ENCODE measurements at places on chromosomes 6 and 20.
A peak's percentile ranks its signal among the peaks of the same experiment; 100 is the strongest.

- no peak overlapping the region for H3K27ac ChIP-seq
- no peaks in the 10 kb centered on the region for H3K36me3 ChIP-seq
- DNase-seq: no peak
- no peaks in the 10 kb centered on the region for H3K27me3 ChIP-seq
- no peak overlapping the region for H3K4me3 ChIP-seq
Observed at GRCh38 chr6:113449051-113449450, 408.1 kb upstream of the MARCKS start.

DNA sequence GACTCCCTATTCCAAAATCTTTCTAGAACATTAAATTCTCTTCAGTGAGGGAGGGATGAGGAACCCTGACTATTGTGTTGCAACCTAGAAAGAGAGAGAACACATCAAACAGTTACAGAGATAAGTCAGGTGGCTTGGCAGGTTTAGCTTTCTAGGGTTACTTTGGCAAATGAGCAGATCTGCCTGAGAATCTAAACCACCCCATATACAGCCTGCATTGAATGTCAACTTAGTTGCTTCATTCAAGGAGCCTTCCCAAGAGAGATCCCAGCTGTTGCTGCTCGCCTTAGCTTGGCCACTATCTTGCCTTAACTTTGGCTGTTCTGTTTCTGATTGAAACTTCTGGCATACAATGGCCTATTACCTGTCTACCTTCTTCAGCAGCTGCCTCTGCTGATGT is 74.7 kb upstream of the TCF21 start:
- no peaks in the 10 kb centered on the region for H3K36me3 ChIP-seq
- no peaks in the 10 kb centered on the region for H3K4me1 ChIP-seq
- H3K27ac ChIP-seq: no peak overlapping the region
- H3K27me3 ChIP-seq: no peaks in the 10 kb centered on the region
- no peak for DNase-seq

- no peaks in the 10 kb centered on the region for H3K36me3 ChIP-seq
- no peaks in the 10 kb centered on the region for H3K4me1 ChIP-seq
- H3K27me3 ChIP-seq: no peaks in the 10 kb centered on the region
- H3K4me3 ChIP-seq: no peak overlapping the region
- no peak for DNase-seq
- no peak overlapping the region for H3K27ac ChIP-seq
Observed at GRCh38 chr6:12343122-12343439, 52.9 kb downstream of the EDN1 start.

GRCh38 chr20:7673841-7674240 is 266.4 kb downstream of the HAO1 start:
- no peak overlapping the region for H3K27ac ChIP-seq
- no peak overlapping the region for H3K4me3 ChIP-seq
- DNase-seq: no peak
- no peaks in the 10 kb centered on the region for H3K36me3 ChIP-seq

GRCh38 chr6:6863970-6864639 is 243.7 kb upstream of the RREB1 start:
- no peaks in the 10 kb centered on the region for H3K27me3 ChIP-seq
- H3K4me3 ChIP-seq: no peak overlapping the region
- H3K36me3 ChIP-seq: no peaks in the 10 kb centered on the region
- H3K4me1 ChIP-seq: peaks cover 2% of the 10 kb centered on the region

GRCh38 chr6:31576897-31577578 is 1.7 kb downstream of the TNF start:
- peak overlapping the region; percentile 75 for H3K27ac ChIP-seq
- H3K4me1 ChIP-seq: peaks cover 10% of the 10 kb centered on the region
- no peaks in the 10 kb centered on the region for H3K27me3 ChIP-seq
- H3K36me3 ChIP-seq: no peaks in the 10 kb centered on the region

DNA sequence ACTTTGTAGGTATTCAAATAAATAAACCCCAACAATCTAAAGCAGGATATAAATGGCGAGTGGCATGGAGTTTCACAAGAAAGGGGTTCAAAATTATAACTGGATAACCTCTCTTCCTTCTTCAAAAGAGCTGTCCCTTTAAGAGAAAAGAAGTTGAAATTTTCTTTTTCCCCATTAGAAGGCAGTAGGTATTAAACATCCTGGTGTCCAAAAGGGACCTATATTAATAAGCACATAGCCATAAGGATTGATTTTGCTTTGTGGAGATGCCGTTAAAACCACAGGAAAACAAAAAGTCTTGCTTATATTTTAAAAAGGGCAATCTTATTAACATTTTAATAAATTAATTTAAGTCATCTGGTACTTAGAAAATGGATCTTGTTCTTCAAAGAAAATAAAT is 76.5 kb downstream of the LYRM4 start:
- H3K4me3 ChIP-seq: no peak overlapping the region
- no peak overlapping the region for H3K27ac ChIP-seq
- DNase-seq: no peak
- no peaks in the 10 kb centered on the region for H3K36me3 ChIP-seq
- no peaks in the 10 kb centered on the region for H3K27me3 ChIP-seq

GRCh38 chr20:2921506-2921905 is 48.2 kb downstream of the PTPRA start:
- no peaks in the 10 kb centered on the region for H3K27me3 ChIP-seq
- H3K36me3 ChIP-seq: no peaks in the 10 kb centered on the region
- H3K4me1 ChIP-seq: no peaks in the 10 kb centered on the region
- H3K4me3 ChIP-seq: no peak overlapping the region
- no peak overlapping the region for H3K27ac ChIP-seq

DNA sequence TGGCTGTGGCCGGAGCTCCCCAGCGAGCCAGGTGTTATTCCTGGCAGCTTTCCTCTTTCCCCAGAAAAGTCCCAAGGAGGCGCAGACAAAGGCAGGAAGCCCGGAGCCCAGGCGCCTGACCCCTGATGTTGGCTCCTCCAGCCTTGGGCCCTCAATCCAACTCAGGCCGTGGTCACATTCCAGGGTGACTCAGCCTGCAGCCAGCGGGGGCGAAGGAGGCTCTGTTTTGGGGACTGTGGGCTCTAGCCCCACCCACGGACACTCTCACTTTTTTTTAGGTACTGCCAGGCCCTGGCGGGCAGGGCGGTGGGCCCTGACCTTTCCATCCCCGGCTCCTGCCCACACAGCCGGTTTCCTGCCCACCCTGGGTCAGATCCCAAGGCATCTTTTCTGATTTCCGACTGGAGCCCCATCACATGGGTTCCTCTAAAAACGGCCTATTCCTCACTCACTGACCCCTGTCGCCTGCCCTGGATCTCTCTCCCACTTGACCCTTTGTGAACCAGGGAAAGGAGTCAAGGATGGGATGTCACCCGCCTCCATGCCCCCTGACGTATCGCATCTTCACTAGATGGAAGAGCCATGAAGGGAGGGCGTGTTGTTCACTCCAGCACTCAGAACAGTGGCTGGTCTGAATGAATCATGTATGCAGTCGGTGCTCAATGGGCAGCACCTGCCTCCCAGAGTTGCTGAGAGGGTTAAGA is 5.5 kb downstream of the PTGIS start:
- H3K27ac ChIP-seq: peak overlapping the region; percentile 85
- peaks cover 75% of the 10 kb centered on the region for H3K27me3 ChIP-seq

- DNase-seq: no peak
- H3K4me1 ChIP-seq: peaks cover 84% of the 10 kb centered on the region
- H3K27ac ChIP-seq: peak overlapping the region; percentile 90
- H3K36me3 ChIP-seq: peaks cover 5% of the 10 kb centered on the region
Observed at GRCh38 chr6:106100755-106101154, 14.6 kb downstream of the PRDM1 start.

DNA sequence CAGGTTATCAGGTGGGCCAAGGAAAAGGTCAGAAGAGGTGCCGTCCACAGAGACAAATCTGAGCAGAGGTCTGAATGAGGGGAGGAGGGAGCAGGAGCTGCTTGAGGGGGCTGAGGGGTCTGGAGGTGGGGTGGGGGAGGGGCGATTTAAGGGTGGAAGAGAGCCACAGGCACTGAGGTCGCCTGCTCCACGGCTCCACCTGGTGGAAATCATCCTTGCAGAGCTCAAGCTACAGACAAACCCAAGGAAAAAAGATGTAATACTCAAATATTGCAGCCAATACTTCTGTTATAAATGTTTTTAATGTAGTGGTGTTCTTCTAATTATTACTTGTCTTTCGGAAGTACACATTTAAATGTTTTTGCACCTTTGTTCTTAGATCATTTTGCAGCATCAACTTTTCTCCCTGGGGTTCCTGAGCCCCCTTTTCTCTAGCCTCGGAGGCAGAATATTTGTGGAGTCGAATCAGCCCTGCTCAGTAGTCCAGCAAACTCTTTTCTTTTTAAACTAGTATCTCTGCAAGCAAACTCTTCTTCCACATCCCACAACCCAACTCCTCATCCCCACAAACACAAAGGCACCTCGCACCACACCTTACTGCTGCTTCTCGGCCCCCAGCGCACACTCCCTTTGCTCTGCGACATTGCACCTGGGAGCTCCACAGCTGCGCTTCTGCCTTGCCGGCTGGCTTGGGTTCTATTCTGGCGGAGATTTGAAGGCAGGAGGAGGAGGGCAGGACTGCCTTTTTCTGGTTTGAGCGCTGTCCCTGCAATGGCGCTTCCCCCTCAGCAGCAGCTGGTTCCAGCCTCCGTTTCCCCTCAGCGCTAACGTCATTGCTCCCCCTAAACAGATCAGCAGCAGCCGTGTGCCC is 51.0 kb upstream of the TFAP2A start:
- no peak overlapping the region for H3K4me3 ChIP-seq
- H3K36me3 ChIP-seq: no peaks in the 10 kb centered on the region
- H3K27me3 ChIP-seq: peaks cover 17% of the 10 kb centered on the region
- H3K27ac ChIP-seq: no peak overlapping the region
- H3K4me1 ChIP-seq: no peaks in the 10 kb centered on the region

GRCh38 chr6:125846292-125847024 is 55.7 kb downstream of the NCOA7 start:
- no peak overlapping the region for H3K4me3 ChIP-seq
- no peaks in the 10 kb centered on the region for H3K4me1 ChIP-seq
- H3K36me3 ChIP-seq: no peaks in the 10 kb centered on the region
- H3K27ac ChIP-seq: no peak overlapping the region
- no peak for DNase-seq
- H3K27me3 ChIP-seq: no peaks in the 10 kb centered on the region

DNA sequence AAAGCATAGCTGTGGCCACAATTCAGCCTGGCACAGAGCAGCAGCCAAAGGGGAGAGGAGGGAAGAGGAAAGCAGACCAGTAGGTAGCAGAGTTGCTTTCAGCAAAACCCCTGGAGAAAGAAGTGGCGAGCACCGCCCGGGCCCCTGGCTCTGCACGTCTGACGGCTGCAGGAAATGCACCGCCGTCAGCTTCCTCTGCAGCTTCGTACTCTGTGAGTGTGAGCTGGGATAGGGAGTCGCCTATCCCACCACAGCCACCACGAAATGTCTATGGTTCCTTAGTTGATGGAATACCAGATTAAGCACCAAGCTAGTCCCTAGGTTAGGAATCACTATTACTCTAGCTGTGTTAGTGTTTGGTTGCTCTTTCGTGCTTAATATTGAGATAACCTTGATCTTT is 79.9 kb upstream of the NAA20 start:
- H3K4me3 ChIP-seq: peak overlapping the region; percentile 43
- H3K4me1 ChIP-seq: peaks cover 23% of the 10 kb centered on the region
- H3K27ac ChIP-seq: peak overlapping the region; percentile 95

DNA sequence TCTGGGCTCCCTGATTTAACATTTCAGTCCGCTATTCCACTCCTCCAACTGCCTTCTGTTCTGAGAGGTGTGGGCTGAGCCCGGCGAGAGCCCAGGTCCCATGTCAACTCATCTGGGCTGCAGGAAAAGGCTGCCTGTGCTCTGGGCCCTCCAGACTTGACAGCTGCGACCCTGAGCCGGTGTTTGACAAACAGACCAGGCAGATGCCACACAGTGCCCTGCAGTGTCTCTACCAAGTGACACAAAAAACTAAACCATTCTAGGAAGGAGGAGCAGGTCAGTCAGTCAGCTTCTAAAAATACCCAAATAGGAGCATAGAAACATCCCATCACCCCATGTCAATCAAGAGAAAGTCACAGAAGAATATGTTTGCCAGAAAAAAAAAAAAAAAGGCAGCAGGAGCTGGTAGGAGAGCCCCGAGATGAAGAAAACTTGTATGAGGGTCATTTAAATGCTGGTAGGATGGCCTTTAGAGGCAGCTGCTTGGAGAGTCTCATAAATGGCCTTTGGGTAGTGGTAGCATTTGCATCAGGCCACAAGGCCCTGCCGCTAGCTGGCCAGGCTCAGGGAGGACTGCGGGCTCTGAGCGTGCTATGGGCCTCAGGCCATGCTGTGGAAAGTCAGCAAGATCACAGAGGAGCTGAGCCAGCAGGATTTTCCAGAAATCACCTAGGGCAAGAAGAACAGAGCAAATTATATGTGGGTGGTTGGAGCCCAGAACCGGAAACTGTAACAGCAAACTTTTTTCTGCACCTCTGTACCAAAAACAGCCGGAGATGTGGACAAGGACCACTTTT is 36.6 kb upstream of the GFOD1 start:
- no peaks in the 10 kb centered on the region for H3K27me3 ChIP-seq
- H3K27ac ChIP-seq: no peak overlapping the region
- no peak for DNase-seq
- no peaks in the 10 kb centered on the region for H3K4me1 ChIP-seq

- no peak for DNase-seq
- no peaks in the 10 kb centered on the region for H3K4me1 ChIP-seq
- no peak overlapping the region for H3K27ac ChIP-seq
- H3K4me3 ChIP-seq: no peak overlapping the region
Observed at GRCh38 chr6:136977075-136977474, 55.0 kb downstream of the SLC35D3 start.

GRCh38 chr6:33716890-33717632 is 5.6 kb upstream of the UQCC2 start:
- H3K36me3 ChIP-seq: no peaks in the 10 kb centered on the region
- H3K4me1 ChIP-seq: peaks cover 47% of the 10 kb centered on the region
- H3K4me3 ChIP-seq: no peak overlapping the region
- no peak for DNase-seq
- H3K27ac ChIP-seq: peak overlapping the region; percentile 79

GRCh38 chr6:90356012-90356421 is 59.4 kb upstream of the BACH2 start:
- no peaks in the 10 kb centered on the region for H3K36me3 ChIP-seq
- H3K4me1 ChIP-seq: no peaks in the 10 kb centered on the region
- no peaks in the 10 kb centered on the region for H3K27me3 ChIP-seq
- DNase-seq: no peak
- H3K4me3 ChIP-seq: no peak overlapping the region

DNA sequence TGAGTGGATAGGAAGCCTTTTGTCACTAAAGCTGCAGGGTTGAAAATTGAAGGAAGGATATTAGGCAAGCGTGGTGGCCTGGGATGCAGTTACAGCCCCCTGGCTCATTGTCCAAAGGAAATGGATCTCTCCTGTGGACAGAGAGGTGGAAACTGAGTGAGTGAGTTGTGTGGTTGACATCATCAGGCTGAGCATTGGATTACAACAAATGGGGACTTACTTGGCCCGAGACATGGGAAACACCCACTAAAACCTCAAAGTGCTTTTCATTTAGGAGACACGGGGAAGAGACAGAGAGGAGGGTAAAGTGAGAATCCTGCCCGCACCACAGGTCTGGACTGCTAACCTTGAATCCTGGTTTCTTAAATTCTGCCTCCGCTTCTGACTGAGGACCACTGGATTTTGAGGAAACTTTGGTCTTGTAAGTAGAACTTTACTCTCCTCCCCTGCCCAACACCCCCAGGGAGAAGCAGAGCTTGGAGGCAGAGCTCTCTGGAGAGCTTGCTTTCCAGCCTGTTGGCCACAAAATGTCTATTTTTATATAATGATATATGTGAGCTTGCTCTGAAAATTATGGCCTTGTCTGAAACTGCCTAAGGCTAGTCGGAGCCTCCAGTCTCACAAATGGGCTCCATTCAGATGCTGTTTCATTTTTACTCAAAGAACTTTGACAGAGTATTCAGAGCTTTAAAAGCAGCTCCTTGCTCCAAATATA is at the start of gene PKIG:
Gene PKIG, plus strand, starts transcription at position 269 of the 715 bp plus-strand sequence. CDS start 31,978 bp downstream, outside the sequence.
- H3K36me3 ChIP-seq: no peaks in the 10 kb centered on the region
- peak within 1 kb of the TSS; percentile 1 for H3K4me3 ChIP-seq
- no peaks in the 10 kb centered on the region for H3K4me1 ChIP-seq
- peak within 1 kb of the TSS; percentile 81 for H3K27ac ChIP-seq

- H3K36me3 ChIP-seq: peaks cover 13% of the 10 kb centered on the region
- no peak for DNase-seq
- H3K27me3 ChIP-seq: no peaks in the 10 kb centered on the region
- H3K4me1 ChIP-seq: peaks cover 10% of the 10 kb centered on the region
- H3K4me3 ChIP-seq: no peak overlapping the region
Observed at GRCh38 chr6:31268836-31269235, 3.1 kb downstream of the HLA-C start.
